CD4-positive, alpha-beta T cell treated with Interleukin-10 for 1 hour (primary cell): ENCODE measurements at places on chromosomes 7 and 10.

DNA sequence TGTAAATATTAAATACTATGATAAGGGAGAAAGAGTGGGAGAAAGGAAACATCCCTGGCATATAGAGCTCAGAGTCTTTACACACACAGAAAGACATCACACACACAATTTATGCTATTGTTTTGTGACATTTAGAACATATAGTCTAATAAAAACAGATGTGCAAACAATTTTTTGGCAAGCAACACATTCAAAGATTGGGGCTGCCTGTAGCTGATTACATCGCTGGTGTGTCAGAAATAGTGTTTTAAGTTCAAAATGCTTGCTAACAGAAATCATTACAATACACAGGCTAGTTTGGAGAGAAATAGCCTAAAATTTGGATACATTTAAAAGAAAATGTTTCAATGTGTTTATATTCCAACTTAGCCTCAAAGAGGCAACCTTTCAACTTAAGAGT is 256.7 kb upstream of the NPVF start:
- no peak for DNase-seq

GRCh38 chr10:120578890-120579289 is 121.9 kb downstream of the PLPP4 start:
- no peak for DNase-seq

DNA sequence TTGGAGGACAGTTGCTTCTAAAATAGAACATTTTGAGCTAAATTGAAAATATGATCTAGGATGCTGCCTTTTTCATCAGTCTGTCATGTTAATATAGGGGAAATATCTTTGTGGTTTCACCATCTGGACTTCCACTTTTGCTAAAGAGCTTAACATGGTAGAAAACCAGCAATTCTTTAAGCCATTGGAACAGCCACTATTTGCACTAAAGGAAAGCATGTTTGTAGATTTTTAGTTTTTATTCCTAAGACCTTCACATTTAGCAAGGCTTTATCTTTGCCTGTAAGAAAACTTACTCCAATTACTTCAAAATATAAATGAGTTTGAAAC is 291.0 kb downstream of the RNLS start:
- no peak for DNase-seq

DNA sequence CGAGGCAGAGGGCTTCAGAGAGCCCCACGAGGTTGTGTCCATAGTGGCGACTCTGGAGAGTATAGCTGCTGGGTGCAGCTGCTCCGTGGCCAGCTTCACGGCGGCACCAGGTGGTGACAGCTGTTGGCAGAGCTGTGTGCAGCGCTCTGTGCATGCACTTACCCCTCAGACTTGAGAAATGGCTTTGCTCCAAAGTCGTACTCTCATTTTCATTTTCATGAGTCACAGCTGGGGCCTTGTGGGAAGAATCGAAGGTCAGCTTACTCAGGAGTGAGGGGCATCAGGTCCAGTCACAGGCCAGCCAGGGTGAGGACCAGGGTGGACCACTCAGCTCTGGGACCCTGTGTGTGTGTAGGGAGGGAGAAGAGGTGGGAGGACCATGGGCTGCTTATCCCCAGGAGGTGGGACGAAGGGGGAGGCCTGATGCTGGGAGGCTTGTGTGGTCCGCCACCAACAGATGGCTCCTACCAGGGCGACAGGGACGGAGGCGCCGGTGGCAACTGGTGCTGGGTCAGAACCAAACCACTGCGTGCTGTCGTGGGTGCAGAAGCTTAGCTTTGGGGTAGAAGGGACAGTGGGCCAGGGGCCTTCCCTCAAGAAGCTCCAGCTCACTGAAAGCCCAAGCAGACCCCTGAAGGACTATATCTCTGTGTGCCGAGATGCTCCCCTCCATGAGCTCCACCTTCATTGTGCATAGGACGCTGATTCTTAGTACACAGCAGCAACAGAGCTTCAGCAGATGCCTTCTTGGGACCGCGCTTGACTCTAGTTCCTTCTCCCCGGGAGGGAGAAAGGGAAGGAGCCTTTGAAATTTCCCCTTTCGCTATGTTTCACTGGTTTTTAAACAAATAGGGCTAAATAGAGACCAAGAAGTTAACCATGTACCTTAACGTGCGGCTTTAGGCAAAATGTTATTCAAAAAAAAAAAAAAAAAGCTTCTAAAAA is 225.0 kb downstream of the CELF2 start:
- no peak for DNase-seq

DNA sequence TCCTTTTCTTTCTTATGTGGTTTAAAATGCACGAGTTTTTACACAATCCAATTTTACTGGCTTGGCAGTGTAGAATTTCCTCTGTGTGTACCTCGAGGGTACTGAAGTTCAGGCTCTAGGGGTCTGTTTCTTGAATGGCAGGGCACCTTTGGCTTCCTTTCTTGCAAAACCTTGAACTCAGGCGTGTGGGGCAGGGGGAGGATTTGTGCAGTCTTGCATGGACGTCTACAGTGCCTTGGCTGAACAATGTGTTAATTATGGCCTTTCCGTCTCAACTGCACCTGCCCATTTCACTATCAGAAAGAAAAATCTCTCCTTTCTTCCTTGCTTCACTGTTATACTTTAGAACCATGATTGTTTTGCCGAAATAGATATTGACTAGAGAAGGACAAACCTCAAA is 570.9 kb downstream of the INHBA start:
- DNase-seq: no peak

DNA sequence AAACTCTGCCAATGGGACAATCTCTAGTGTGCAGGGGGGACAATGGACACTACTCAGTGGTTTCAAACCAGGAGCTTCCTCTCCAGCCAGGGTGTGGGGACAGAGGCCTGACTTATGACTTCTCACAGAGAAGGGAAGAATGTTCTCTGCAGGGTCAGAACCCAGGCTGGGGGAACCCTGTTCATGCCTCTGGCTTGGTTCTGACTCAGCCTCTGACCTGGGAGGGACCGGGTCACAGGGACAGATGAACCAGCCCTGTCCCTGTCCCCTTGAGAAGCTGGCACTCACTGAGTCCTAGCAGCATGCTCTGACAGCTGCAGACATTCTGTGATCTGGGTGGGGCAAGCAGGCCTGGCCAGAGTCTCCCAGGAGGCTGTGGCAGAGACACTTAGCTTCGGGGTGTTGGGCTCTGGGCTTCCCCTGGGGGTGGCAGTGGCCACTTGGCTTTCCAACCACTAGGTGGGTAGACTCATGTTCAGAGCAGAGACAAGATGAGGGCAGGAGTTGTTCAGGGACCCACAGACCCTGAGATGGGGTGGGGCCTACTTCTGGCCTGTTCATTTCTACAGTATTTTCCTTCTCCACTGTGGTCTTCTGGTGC is 13.6 kb downstream of the TSPAN15 start:
- DNase-seq: peak; percentile 32

DNA sequence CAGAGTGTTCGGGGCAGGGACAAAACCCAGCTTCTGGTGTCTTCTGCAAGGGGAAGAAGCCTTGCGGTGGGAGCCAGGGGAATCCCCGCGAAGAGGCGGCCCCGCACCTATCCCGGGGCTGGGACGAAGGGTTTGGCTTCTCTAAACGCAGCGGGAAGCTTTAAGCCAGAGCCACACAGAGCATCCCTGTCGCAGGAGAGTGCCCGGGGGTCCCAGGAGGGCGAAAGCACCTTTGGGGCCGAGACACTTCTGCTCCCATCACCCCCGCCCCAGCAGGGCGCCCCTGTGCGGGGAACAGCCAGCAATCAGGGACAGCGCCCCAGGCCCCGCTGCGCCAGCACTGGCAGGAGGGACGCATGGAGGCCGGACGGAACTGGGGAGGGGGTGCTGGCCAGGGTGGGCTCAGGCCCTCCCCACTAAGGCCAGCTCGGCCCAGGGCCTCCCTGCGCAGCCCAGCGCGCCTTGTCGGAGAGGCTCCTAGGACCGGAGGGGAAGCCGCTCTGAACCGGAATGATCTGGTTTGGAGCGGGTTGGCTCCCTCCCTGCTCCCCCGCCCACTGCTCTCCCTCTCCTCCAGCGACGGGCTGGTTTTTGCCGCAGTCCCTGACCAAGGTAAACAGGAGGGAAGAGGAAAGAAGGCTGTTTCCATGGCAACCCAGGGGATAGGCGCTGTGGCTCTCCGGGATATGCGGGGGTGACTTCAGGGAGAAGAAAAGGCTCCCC is 63.9 kb downstream of the TMEM209 start:
- peak; percentile 43 for DNase-seq

DNA sequence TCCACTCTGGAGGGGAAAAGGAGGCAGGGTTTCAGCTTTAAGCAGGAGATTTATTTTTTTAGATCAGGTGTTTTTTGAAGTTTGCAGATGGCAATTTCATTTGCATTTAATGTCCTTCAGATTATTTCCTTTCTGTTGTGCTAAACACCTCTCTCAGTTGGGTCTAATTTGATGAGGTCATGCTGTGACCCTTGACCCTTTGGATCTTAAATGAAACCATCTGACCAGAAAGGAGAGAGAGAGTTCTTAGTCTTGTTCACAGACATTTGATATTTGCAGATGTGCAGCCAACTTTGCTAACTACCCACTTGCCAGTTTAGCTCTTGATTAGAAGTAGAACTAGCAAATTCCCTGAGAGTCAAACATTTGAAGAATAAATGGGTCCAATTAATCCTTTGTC is 101.5 kb upstream of the RAB11FIP2 start:
- no peak for DNase-seq

DNA sequence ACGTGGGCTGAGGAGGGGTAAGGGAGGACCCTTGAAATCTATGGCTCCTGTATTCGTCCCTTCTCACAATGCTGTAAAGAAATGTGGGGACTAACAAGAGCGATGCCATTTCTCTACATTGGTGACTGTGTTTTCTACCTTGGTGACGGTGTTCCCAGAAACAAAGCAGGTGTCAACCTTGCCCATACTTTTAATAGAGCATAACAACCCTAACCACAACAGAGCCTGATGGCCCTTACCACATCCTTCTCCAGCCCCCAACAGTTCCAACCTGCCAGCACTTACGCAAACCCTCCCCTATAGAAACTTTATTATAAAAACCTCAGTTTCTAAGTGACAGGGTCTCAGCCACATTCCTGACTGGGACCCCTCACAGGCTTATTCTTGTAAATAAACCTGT is 28.2 kb upstream of the ADCYAP1R1 start:
- peak; percentile 26 for DNase-seq

DNA sequence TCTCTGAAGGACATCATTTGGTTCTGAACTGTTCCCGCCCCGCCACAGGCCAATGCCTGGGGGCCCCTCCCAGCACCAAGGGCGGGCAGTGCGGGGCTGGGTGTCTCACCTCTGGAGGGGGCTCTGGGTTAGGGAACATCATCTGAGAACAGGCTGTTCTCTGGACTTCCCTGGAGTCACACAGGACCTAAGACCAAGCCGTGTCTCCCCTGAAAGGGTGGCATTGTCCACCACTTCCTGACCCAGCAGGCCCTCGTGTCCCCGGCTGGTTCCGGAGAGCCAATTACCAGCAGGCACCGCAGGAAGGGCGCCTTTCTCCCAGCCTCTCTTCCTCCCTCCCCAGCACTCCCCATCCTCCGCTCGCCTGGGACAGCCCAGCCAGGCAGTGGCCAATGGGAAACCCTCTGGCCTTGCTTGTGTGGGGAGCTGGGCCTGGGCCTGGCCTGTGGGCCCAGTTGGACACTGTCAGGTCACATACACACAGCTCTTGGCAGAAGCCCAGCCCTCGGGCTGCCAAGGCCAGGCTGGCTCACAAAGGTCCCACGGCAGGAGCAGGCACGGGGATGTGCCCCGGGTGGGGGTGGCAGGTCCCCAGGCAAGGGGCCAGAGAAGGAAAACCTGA is 119.5 kb downstream of the SPDYE5 start:
- no peak for DNase-seq

DNA sequence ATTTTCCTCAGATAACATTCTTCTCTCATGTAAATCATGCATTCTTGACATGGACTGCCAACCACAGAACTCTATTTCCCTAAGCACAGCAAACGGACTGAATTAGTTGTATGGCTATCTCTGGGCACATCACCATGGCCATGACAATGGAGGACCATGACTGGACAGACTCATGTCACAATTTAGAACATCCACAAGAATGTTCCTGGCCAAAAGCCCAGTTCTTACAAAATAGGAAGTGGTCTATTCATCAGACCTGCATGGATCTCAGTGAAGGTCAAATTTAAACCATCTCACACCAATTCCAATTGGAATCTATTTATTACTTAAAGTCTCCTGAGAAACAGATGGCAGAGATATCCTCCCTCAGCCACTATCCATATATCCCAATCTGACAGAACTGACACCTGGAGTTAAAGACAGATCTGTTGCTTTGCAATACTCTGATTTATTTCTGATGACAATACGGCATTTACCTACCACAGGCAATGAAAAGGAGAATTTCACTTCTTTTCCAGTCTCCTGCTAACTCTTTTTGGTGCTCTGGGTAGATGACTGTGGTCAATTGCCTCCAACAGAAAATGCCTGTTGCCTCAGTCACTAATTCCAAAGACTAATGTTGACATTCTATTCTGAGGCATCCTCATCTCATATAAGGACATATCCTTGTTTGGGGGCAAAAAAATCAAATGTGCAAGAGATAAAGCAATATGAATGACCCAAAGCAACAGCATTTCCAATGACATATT is 254.8 kb downstream of the HTR7 start:
- DNase-seq: no peak

DNA sequence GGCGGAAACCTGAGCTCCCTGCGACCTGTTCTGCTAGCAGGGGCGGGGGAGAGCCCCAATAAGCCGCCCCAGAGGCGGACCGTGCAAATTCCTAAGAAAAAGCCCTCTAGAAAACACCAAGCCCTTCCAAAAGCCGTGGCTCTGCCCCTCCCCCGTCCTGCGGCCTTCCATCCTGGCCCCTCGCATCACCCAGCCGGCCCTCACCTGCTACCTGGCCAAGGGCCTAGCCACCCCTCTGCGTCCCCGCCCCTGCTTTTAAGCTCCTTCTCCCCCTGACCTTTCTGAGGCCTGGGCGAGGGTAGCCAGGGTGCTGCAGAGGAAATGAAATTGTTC is 24.9 kb downstream of the SKIDA1 start:
- DNase-seq: no peak

DNA sequence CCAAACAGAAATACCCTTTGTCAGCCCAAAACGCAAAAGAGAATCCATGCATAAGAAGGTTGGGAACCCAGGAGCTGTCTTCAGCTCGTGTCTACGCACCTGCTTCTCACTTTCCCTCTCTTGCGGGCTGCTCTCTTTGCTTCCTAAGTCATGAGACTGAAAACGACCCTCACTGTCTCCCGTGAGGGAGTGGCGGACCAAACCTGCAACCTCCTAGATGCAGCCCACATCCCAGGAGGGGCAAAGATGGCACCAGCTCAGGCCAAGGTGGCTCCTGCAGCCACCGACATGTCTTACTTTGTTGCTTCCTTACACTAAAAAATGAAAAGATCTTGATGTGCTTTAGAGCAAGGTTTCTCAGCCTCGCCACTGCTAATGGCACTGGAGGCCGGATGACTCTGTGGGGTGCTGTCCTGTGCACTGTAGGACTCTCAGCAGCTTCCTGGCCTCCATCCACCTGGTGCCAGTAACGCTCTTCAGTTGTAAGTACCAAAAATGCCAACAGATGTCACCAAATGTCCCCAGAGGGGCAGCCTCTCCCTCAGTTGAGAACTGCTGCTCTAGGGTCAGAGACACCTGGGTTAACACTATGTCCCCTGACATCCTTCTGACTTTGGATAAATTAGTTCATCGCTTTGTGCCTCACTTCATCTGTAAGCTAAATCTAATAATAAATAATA is 179.8 kb upstream of the PFKP start:
- DNase-seq: no peak

- DNase-seq: peak; percentile 14
Observed at GRCh38 chr7:94620703-94621118, 35.2 kb downstream of the SGCE start.

- DNase-seq: no peak
Observed at GRCh38 chr7:2619116-2619515, 12.7 kb upstream of the TTYH3 start.
